ENCODE measurements at places on chromosomes 3 and 15.

- H3K36me3 ChIP-seq: no peaks in the 10 kb centered on the region
- H3K27ac ChIP-seq: no peak overlapping the region
- no peak for DNase-seq
- H3K27me3 ChIP-seq: no peaks in the 10 kb centered on the region
- no peaks in the 10 kb centered on the region for H3K4me1 ChIP-seq
Observed at GRCh38 chr3:59566481-59566975, 516.7 kb upstream of the CFAP20DC start.

DNA sequence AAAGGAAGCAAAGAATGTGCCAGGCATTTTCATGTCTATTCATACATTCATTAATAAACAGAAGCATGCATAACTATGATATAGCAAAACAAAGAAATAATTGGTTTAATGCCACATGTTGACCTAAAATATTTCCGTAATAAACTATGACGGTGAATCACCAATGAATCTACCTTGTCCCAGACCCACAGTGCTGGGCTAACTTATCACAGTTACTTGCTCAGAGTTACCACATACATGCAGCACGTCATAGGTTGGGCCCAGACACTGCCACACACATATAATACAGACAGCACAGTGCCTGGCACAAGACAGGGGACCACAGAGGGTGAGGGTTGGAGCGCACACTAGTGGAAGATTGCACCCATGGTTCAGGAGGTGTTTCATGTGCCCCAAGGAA is 86.9 kb downstream of the ATP1B3 start:
- H3K36me3 ChIP-seq: peaks cover 20% of the 10 kb centered on the region
- H3K27ac ChIP-seq: no peak overlapping the region
- DNase-seq: no peak
- H3K4me3 ChIP-seq: no peak overlapping the region
- H3K4me1 ChIP-seq: no peaks in the 10 kb centered on the region
- no peaks in the 10 kb centered on the region for H3K27me3 ChIP-seq

- H3K4me3 ChIP-seq: no peak overlapping the region
- no peak overlapping the region for H3K27ac ChIP-seq
- H3K27me3 ChIP-seq: no peaks in the 10 kb centered on the region
- H3K4me1 ChIP-seq: no peaks in the 10 kb centered on the region
- DNase-seq: no peak
Observed at GRCh38 chr15:81783586-81783985, 262.2 kb downstream of the MEX3B start.

DNA sequence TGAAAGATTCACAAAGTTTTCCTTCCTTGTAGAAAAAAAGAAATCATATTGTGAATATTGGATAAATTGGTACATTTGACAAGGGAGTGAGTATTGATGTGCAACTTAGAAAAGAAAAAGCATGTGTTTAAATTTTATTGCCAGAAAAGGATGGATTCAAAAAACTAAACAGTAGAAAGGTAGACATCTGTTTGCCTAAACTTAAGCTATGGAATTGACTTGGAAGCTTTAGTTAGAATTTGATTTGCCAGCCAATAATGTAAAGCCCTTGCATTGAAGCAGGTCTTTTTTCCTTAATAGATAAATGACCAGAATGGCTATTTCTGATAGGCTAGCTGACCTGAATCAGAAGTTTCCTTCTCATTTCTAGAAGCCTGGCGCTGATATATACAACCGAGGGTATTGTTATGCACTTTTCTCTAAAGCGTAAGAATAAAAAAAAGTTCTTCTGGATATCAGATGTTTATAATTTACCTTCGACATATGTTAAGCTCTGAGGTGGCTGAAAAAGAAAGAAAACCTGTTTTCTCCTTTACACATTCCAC is 4.2 kb downstream of the RARB start:
- H3K36me3 ChIP-seq: no peaks in the 10 kb centered on the region
- DNase-seq: no peak
- H3K4me1 ChIP-seq: peaks cover 12% of the 10 kb centered on the region
- H3K4me3 ChIP-seq: no peak overlapping the region

- H3K4me1 ChIP-seq: no peaks in the 10 kb centered on the region
- H3K4me3 ChIP-seq: no peak overlapping the region
- DNase-seq: no peak
- H3K27me3 ChIP-seq: no peaks in the 10 kb centered on the region
- no peaks in the 10 kb centered on the region for H3K36me3 ChIP-seq
- H3K27ac ChIP-seq: no peak overlapping the region
Observed at GRCh38 chr3:133849346-133849745, 43.7 kb downstream of the SRPRB start.

- H3K36me3 ChIP-seq: peaks cover 6% of the 10 kb centered on the region
- peak overlapping the region; percentile 46 for H3K4me3 ChIP-seq
- H3K27me3 ChIP-seq: no peaks in the 10 kb centered on the region
- no peak for DNase-seq
- no peak overlapping the region for H3K27ac ChIP-seq
Observed at GRCh38 chr3:53836084-53836872, 9.9 kb downstream of the CHDH start.

DNA sequence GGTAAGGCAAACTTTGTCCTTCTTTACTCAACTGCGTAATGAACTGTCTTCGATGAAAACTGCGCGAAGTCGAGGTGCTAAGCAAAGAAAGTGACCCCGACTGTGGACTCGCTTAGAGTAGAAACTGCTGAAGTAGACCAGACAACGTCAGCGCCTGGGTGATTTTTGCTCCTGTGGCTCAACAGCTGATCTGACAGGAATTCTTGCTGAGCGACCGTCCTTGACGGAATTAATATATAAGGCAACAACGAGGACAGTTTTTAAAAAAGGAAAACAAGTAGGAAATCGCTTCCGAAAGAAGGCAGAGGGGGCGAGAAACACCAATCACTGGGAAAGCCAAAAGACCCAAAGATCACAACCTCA is 541 bp downstream of the RPS27L start:
- H3K4me1 ChIP-seq: peaks cover 3% of the 10 kb centered on the region
- H3K36me3 ChIP-seq: peaks cover 41% of the 10 kb centered on the region
- peak overlapping the region; percentile 95 for H3K27ac ChIP-seq
- H3K4me3 ChIP-seq: peak overlapping the region; percentile 88
- H3K27me3 ChIP-seq: no peaks in the 10 kb centered on the region
- peak; percentile 18 for DNase-seq

GRCh38 chr15:72559781-72560180 is 85.7 kb downstream of the ARIH1 start:
- H3K27ac ChIP-seq: no peak overlapping the region
- H3K4me1 ChIP-seq: no peaks in the 10 kb centered on the region
- no peak overlapping the region for H3K4me3 ChIP-seq
- no peak for DNase-seq
